Activated CD8-positive, alpha-beta memory T cell treated with anti-CD3 and anti-CD28 coated beads for 1 hour (primary cell): ENCODE measurements at places on chromosomes 7 and 10.

DNA sequence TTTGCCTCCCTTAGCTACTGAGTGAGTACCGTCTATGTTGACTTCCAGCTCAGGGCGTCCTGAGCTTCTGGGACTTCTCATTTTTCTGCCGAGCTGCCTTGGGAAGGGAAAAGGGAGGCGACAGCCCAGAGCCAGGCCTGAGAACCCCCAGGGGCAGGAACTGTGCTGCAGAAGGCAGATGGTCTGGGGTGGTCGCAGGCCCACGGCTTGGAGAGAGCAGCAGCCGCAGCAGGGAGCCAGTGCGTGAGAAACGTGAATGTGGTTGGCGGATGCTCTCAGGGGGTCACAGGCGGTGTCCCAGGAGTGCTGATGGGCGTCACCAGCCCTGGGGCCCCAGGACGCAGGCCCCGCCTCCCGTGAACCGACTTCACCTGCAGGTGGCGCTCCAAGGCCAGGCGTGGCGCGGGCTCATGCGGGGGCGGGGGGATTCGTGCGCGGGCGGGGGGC is 9.2 kb upstream of the PWWP2B start:
- DNase-seq: peak; percentile 30

DNA sequence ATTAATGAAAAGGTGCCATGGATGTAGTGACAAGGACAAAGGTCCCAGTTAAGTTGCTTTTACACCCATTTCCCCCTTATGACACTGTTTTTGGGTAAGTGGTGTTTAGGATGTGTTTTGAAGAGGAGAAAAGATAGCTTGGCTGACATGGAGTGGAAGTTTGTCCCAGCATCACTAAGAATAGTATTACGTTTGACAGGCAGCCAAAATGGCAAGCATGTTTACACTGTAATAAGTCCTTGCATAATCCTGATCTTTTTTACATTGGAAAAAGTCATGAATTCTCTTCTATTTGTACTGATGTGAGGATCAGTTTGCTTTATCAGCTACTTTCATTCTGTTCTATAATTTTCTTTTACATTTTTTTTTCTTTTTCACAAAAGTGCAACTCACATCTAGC is 137.8 kb downstream of the CHRM2 start:
- DNase-seq: no peak

DNA sequence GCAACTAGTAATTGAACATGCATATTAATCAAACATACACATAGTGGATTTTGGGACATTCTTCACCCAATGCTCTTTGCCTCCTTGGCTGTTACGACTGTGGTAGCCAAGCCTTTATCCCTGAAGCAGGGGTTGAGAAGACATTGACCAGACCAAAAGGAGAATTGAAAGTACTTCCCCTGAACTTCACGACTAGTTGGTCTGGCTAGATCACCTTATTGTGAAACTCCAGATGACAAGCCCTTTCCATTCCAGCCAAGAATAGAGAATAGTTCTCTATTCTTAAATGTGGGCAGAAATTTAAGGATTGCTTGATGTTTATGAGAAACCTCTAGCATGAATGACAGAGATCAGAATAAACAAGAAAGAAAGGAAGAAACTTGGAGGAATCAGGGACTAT is 97.0 kb downstream of the LRMDA start:
- DNase-seq: no peak

GRCh38 chr7:114539575-114539974 is 125.0 kb downstream of the FOXP2 start:
- DNase-seq: no peak

DNA sequence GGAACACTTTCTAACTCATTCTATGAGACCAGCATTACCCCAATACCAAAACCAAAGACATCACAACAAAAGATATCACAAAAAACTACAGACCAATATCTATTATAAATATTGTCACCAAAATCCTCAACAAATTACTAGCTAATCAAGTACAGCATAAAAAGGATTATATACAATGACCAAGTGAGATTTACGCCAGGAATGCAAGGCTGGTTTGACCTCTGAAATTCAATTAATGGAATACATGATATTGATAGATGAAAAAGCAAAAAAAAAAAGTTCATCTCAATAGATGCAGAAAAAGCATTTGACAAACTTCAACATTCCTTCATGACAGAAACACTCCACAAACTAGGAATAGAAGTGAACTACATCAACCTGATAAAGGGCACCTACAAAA is 175.3 kb downstream of the LCOR start:
- no peak for DNase-seq

GRCh38 chr7:40243076-40243475 is 108.3 kb downstream of the SUGCT start:
- no peak for DNase-seq

DNA sequence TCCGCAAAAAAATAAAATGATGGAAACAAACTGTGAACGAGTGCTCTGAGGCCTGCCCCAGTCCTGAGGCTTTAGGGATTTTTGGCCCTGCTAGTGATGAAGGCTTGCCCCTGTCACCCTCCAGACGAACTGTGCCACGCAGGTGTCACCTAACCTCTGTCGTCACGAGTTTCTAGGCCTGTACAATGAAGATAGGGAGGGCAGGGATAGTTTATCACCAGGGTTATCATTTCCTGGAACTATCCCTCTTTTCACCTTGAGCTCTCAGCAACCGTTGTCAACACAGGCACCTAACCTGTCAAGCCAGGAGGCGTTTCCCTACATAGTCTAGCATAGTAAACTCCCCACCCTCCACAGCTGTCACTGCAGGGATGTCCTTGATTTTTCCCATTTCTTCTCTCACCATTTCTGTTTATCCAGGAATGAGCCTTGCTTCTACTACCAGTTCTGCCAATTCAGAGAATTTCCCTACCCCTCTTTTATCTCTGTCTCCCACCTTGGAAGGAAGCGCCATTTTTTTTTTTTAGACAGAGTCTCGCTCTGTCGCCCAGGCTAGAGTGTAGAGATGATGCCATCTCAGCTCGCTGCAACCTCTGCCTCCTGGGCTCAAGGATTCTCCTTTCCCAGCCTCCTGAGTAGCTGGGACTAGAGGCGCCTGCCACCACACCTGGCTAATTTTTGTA is 2.2 kb upstream of the ACHE start:
- DNase-seq: no peak

DNA sequence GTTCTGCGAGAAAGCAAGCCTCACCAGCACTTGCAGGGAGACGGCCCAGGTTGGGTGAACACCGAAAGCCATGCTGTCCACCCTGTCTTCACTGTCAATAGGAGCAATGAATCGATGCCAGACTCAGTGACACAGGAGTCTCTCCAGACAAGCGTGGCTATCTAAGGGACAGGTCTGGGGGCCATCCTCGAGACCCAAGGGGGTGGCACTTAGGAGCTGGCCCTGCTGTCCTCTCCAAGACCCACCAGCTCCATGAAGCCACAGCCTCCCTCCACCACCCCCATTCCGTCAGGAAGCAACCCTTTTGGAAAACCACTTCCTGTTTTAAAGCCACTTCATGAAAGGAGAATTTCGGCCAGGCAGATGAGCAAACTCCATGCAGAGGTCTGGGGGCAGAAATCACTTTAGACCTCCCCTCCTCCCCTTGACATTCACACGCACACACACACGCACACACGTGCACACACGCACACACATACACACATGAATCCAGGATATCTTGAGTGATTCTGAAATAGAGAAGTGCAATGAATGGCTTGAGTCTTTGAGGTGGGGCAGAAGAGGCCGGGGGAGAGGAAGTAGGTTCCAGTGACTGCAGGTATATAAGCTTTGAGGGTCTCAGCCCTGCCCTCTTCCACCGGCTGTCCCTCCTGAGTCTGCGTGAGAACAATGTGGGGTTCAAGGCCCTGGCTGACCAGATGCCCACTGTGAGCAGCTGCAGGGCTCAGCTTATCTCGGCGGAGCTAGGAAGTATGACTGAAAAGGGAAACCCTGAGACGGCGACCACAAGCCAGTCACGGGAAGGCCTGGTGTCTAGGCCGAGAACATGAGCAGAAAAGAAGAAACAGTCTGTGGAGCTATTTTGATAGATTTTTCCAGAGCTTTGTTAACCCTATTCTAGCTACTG is 25.0 kb downstream of the RGS10 start:
- peak; percentile 45 for DNase-seq

- DNase-seq: no peak
Observed at GRCh38 chr7:152078786-152079185, 53.3 kb downstream of the GALNT11 start.

- DNase-seq: no peak
Observed at GRCh38 chr10:110566472-110567200, 859 bp upstream of the SMC3 start.

GRCh38 chr7:74149071-74149470 is 25.1 kb upstream of the EIF4H start:
- DNase-seq: no peak

DNA sequence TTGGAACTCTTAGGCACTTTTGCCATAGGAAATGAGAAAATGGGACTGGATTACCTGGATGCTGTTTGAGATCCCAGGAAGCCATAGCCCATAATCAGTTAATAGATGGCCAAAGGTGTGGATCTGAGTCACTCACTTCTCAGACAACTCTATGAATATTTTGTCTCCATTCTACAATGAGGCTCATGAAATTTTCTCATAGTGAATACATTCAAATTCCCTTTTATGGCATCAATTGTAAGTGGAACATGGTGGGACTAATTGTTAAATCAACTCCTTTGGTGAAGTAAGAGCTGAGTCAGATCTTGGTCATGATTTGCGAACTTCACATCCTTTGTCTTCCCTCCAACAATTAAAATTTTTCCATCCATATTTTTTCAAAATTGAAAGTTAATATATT is 222.1 kb downstream of the ARL4A start:
- DNase-seq: no peak

GRCh38 chr10:127738512-127739424 is 1.8 kb downstream of the FOXI2 start:
- no peak for DNase-seq

GRCh38 chr10:81872206-81872862 is 2.7 kb upstream of the NRG3 start:
- DNase-seq: no peak

DNA sequence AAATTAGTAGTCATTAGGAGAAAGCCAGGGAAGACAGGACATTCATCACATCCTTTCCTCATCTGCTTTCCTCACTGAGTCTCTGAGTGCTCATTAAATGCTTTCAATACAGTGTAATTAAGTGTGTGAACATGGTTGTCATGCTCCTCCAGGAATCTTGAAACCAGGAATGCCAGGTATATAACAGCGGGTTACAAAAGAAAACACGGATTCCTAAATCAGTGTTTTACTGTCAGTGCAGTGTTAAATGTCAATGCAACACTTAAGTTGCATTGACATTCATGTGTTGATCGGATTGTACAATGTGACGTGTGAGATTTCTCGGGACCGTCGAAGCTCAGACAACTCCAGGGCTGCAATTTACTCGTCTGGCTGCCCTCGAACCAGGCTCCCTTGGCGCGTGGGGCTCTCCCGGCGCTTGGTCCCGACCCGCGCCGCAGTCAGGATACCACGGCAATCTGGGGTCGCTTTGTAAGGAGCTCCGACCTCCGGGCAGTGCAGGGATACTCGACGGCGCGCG is 455 bp upstream of the SPAG6 start:
- no peak for DNase-seq

- no peak for DNase-seq
Observed at GRCh38 chr10:29611781-29612381, 22.9 kb downstream of the SVIL start.

- no peak for DNase-seq
Observed at GRCh38 chr7:74627661-74628411, 29.7 kb upstream of the GTF2I start.

DNA sequence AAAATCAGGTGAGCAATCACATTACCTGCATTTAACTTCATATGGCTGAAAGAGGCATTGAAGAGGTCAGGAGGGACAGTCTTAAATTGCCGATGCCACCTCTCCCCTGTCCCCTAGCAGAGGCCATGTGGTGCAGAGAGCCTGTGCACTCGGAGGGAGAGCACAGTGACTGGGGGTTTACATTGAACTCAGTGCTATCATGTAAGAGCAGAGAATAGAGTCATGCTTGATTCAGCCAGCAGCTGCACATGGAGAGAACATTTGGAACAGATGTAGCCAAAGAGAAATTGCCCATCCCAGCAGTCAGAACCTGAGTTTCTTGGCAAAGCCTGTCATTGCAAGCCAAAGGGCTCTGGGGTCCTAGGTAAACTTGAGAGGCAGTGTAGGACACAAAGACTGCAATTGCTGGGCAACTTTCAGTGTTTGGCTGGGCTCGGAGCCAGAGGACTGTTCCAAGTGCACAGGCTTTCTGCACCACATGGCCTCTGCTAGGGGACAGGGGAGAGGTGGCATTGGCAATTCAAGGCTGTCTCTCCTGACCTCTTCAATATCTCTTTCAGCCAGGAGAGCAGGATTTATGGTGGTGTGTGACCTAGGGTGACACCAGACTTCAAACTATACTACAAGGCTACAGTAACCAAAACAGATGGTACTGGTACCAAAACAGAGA is 267.1 kb downstream of the REEP3 start:
- DNase-seq: no peak

GRCh38 chr7:128403676-128404075 is 6.1 kb downstream of the IMPDH1 start:
- DNase-seq: no peak

- no peak for DNase-seq
Observed at GRCh38 chr10:71725998-71726579, 6.5 kb upstream of the C10orf105 start.

GRCh38 chr7:77465256-77465655 is 49.1 kb upstream of the GSAP start:
- DNase-seq: no peak

DNA sequence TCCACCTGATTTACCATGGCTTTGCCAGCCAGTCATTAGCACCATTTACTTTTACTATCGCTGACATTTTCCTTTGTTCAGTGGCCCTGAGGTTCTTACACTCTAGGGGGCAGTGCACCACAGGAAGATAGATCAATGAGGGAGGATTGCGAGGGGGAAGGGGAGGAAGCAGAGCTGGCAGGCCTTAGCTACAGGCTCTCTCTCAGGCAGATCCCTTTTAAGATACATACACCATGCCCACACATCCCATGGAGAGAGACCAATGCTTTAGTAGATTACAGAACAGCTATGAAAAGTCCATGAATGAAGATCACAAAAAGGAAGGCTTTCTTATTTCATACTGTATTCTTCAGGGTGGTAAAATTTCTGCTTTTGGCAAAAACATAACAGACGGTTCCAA is 47.4 kb downstream of the DENND11 start:
- DNase-seq: peak; percentile 18

GRCh38 chr7:142554560-142555532 is 194.4 kb upstream of the PRSS1 start:
- DNase-seq: no peak

GRCh38 chr10:119650692-119651513 is at the start of gene BAG3:
TSS of gene BAG3 (plus strand) at chr10:119651380. CDS start at chr10:119651676, 296 bp downstream.
- DNase-seq: peak; percentile 74

GRCh38 chr7:79286181-79286580 is 167.3 kb downstream of the MAGI2 start:
- DNase-seq: no peak

GRCh38 chr7:41886262-41886900 is 183.5 kb upstream of the INHBA start:
- no peak for DNase-seq
